Renal cortical epithelial cell (primary cell): ENCODE measurements at places on chromosomes 7 and 10. TPM values are rescaled to one million over a fixed set of nuclear protein-coding genes. Genes with fewer than 3 reads are reported as not detected.

Gene RBAK
- total RNA-seq = 8.9 and 20.8 TPM in 2 replicates

Gene IFIT3
- total RNA-seq = 12.8 and 61.6 TPM in 2 replicates

Gene UBTD1
- total RNA-seq = 21.5 and 27.9 TPM in 2 replicates

Gene LBX1
- not detected in 2 replicates for total RNA-seq

Gene GDF2
- not detected in 2 replicates for total RNA-seq

Gene SFXN4
- total RNA-seq = 13.1 and 14.2 TPM in 2 replicates

Gene CHRM2
- total RNA-seq = under 0.01 TPM in 1 of 2 replicates, not detected in the other

Gene VSTM2A
- total RNA-seq = not detected in 2 replicates

DNA sequence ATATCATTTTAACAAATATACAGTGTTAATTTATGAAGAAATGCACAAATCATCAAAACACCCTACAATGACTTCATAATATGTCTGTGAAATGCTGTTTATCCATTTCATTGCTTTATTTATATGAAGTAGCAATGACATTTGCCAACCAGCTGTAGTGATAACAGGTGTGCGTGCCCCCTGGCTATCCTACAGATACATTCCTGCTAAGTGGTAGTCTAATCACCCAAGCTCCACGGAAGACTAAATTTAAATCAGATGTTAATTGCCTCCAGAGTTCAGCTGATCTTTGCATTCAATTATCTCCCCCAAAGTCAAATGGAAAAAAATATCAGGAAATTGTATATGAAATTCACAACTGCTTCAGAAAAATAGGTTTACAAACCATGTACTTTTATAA is 1164.2 kb upstream of the LRRN3 start:
- DNase-seq = no peak

GRCh38 chr7:137846827-137847567 is at the start of gene DGKI:
DGKI (minus strand) TSS chr7:137846974.
- DNase-seq = no peak

DNA sequence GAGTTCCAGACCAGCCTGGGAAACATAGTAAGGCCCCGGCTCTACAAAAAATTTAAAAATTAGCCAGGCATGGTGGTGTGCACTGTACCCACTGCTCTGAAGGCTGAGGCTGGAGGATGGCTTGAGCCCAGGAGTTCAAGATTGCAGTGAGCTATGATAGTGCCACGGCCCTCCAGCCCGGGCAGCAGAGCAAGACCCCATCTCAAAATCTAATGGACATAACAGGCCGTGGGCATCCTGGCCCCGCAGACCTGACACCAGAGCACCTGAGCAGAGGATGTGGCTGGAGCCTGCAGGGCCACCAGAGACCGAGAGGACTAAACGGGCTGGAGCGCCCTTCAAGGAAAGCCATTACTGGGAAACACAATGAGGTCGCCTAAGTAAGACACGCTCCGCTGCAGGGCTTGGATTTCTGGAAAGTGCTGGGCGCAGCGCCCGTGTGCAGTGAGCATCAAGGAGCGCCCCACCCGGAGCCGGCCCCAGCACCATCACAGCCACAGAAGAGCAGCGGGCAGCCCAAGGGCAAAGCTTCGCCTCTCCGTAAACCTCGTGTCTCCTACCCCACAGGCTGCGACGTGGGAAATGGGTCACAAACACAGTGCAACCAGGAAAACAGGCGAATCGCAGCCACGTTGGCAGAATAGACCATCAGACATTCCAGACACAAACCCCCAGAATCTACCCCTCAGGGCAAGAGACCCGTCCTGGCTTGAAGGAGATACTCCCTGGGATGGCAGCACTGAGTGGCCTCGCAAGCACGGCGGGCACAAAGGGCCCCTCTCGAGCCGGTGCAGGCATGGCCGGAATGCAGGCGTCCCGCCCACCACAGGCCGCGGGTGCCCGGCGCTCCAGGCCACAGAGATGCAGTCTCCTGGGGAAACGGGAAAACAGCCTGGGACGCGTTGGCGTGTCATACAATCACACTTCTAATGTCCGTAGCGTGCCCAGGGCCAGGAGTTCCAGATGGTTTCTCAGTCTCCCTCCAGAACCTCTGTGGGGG is 4.9 kb downstream of the RADIL start:
- DNase-seq = no peak

DNA sequence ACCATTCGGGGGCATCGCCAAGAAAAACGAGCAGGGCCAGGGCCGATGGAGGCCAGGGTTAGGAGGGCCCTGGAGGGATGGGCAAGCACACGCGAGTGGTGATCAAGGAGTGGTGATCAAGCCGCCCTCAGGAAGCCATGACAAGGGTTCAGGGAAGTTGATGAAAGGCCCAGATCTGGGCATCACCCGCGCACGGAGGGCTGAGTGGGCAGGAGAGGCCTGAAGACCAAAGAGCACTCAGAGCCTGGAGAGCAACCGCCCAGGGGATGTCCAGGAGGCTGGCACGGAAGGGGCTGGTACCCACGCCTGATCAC is 114.6 kb downstream of the WDR37 start:
- no peak for DNase-seq

DNA sequence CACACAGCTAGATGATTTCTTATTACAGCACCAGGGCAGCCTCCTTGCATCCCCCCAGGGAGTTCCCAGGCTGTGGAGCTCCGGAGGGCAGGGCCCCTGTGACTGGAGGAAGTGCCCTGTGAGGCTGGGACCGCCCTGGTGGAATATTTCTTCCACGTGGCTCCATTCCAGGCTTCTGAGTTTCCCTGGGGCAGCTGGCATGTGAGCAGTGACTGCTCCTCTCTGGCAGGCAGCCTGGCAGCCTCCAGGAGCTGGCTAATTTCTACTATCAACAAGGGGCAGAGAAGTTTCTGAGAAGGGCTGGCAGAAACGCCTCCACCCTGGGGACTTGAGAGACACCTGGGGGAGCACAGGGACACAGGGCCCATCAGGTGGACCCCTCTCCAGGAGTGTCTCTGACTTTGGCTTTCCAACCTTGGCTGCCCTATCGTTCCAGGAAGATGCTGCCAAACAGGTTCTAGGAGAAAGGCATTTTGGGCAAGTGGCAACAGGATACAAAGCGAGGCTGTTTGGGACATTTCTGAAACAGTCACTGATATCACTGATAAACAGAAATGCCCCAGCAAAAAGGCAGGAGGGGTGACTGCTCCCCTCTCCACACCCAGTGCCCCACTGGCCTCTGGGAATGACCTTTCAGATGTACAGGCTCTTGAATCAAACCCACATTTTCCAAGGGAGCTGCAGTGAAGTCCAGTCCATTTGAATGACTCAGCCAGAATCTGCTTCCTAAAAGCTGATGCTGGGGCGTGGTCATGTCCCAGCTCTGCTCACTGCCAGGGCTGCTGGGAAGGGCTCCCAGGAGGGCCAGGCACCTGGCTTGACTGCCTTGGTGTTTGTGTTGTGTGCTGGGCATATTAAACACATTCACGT is 16.1 kb downstream of the MYOF start:
- DNase-seq = peak; percentile 97

DNA sequence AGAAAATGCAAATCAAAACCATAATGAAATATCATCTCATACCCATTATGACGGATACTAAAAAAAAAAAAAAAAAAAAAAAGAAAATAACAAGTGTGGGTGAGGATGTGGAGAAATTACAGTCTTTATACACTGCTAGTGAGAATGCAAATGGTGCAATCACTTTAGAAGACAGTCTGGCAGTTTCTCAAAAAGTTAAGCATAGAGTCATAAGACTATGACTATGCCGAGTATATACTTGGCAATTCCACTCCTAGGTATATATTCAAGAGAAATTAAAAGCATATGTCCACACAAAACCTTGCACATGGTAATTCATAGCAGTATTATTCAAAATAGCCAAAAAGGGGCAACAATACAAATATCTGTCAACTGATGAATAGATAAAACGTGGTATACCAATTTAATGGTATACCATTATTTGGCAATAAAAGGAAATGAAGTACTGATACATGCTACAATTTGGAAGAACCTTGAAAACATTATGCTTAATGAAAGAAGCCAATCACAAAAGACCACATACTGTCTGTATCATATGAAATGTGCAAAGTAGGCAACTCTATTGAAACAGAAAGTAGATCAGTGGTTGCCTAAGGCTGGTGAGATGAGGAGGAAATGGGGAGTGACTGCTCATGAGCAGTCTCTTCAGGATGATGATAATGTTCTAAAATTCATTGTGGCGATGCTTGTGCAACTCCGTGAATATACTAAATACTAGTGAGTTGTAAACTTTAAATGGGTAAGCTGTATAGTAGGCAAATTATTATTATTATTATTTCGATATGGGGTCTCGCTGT is 90.1 kb upstream of the NANOS1 start:
- DNase-seq = no peak

GRCh38 chr7:101916876-101917275 is 99.5 kb downstream of the CUX1 start:
- no peak for DNase-seq

- no peak for DNase-seq
Measured at GRCh38 chr10:98086837-98087708, 47.4 kb upstream of the R3HCC1L start.

- DNase-seq = peak; percentile 8
Measured at GRCh38 chr7:65980478-65981250, 1.3 kb downstream of the GUSB start.

DNA sequence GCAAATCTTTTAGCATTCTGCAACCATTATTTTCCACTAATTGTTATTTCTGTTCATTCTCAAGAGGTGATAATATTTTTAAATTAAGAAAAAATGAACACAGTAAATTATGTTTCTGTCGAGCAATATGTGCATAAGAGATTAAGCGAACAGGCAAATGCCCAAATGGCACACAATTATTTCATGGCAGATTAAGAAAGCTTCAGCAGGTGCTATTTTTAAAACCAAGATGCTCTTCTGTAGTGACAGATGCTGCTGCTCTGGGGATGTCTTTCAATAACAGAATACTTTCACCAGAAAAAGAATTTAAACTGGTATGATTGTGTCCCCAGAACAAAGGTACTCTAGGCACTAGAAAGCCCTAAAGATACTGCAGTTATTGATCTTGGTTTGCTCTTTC is 412.7 kb upstream of the SORCS1 start:
- DNase-seq = no peak

- no peak for DNase-seq
Measured at GRCh38 chr7:73690646-73691045, 7.2 kb downstream of the BUD23 start.

- no peak for DNase-seq
Measured at GRCh38 chr10:24305551-24306506, 96.9 kb downstream of the KIAA1217 start.

DNA sequence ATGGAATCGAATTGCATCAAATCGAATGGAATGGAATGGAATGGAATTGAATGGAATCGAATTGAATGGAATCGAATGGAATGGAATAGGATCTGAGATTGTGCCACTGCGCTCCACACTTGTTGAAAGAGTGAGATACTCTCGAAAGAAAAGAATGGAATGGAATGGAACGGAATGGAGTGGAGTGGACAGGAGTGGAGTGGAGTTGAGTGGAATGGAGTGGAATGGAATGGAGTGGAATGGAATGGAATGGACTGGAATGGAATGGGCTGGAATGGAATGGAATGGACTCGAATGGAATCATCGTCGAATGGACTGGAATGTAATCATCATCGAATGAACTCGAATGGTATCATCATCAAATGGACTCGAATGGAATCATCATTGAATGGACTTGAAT is 38.0 kb downstream of the ZNF716 start:
- no peak for DNase-seq

- DNase-seq = no peak
Measured at GRCh38 chr10:126730856-126731609, 60.5 kb upstream of the C10orf90 start.

- no peak for DNase-seq
Measured at GRCh38 chr10:58853668-58854067, 322.8 kb upstream of the PHYHIPL start.

DNA sequence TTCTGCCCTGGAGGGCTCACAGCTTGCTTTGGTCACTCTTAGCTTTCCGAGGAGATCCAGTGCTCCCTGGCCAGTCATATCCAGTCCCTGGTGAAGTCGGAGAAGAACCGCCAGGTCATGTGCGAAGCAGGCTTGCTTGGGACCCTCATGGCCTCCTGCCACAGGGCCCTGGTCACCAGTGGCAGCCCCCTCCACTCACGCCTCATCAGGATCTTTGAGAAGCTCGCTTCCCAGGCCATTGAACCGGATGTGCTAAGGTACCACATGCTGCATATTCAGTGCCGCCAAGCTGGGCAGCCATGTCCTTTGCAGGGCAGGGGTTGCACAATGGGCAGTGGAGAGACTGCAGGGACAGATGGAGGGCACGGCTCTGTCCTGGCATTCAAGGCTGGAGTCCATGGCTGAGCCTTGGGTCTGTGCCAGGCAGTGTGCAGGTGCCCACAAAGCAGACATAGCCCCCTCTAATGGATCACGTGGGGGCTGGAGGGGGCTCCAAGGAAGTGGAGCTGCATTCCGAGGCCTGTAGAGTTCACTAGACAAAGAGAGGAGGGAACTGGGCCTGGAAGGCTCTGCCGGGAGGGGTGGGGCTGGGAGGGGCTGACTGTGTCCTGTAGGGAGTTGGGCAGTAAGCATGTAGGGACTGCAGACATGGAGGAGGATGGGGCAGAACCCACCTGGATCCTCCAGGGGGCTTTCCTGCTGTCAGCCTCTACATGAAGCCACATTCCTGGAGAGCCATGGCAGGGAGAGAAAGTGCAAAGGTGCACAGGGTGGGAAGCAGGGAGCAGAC is 89.9 kb downstream of the WDFY4 start:
- DNase-seq = no peak

DNA sequence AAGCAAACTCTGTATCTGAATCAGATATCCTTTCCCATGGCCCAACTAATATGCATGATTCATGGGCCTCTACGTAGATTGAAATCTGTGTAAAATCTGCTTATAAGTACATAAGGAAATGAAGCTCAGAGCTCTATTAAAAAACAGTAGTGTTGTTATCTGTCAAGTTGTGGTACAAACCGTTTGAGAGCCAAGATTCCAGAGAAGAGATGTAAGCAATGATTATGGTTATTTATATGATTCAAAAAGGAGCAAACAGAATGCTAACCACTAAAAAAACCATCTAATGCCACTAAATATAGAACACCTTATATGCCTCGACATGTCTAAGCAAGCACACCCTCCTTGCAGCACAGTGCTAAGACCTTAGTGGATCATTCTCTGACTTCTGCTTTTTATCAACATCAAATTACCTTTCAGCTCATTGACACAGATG is 26.6 kb downstream of the RPP38 start:
- DNase-seq = peak; percentile 13

- DNase-seq = no peak
Measured at GRCh38 chr10:522350-522749, 167.1 kb downstream of the DIP2C start.
